ENCODE measurements at places on chromosomes 1 and 21.

DNA sequence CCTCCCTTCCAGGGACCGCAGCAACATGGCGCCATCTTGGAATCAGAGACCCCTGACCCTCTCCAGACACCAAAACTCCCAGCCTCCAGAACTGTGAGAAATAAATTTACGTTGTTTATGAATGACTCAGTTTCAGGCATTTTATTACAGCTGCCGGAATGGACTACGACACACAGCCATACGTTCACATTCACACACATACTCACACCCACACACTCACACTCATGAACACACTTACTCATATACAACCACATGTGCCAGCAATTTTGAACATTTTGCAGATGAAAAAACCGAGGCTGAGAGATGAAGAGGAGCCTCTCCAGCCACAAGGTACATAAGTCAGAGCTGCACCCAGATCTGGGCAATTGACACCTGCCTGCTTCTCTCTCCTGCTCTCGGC, 151.0 kb upstream of the RAB4A start:
- DNase-seq = no peak

GRCh38 chr1:101259744-101260148, 22.9 kb downstream of the S1PR1 start:
- no peak for DNase-seq

GRCh38 chr1:18884727-18885126, 17.6 kb downstream of the ALDH4A1 start:
- DNase-seq = no peak

DNA sequence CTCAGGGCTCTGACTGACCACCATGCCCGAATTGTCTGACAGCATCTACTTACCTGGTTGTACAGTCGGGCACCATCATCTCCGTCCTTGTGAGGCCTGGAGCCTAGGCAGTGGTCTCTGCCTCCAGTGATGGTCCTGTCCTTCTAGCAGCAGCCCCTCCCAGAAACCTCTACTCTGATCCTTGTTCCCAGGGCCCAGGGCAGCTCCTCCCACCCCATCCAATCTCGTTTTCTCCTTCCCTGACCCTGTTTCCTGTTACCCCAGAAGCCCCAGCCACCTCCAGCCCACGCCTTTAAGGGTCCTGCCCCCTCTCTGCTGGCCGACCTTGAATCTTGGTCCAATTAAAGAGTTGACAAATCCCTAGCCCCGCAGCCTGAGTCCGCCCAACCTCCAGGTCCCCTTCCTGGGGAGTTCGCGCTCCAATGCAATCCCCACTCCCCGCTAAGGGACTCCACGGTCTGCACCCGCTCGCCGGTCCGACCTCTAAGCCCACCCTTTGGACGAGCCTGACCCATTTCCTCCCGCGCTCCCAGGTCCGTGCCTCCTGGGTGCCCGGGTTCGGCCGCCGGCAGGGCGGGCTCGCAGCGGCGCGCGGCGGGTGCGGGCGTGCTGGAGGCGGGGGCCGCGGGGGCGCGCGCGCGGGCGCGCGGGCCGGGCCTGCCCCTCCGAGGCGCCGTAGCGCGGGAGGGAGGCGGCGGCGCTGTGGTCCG, at the start of gene B4GALT2:
Gene B4GALT2 (plus strand): TSS at position 660 of the 710 bp plus-strand sequence. CDS start 1,951 bp downstream, outside the sequence.
- no peak for DNase-seq

GRCh38 chr1:4032571-4032970, 132.5 kb upstream of the C1orf174 start:
- no peak for DNase-seq

DNA sequence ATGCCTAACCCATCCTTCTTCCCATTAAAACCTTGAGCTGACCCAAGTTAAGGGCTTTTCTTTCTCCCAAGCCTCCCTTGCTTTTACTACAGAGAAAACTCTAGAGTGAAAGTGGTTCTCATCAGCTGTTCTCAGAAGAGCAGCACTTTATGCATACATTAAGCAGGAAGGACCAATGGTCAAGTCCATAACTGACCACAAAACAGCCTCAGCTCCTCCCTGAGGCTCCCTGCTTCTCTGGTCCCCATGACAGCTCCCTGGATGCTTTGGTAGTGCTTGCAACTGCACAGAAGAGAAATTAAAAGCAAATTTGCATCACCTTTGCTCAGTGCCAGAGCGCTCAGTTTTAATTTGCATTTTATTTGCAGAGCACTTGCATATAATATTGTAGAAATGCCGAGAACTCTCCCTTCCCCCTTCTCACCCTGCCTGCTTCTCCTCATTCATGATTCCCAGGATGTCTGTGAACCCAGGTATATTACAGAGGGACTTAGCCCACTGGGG, 56.1 kb downstream of the LMX1A start:
- DNase-seq = no peak

- no peak for DNase-seq
Measured at GRCh38 chr21:34046917-34047316, 26.5 kb upstream of the MRPS6 start.

GRCh38 chr1:56356376-56356990, 222.9 kb downstream of the PLPP3 start:
- DNase-seq = no peak

DNA sequence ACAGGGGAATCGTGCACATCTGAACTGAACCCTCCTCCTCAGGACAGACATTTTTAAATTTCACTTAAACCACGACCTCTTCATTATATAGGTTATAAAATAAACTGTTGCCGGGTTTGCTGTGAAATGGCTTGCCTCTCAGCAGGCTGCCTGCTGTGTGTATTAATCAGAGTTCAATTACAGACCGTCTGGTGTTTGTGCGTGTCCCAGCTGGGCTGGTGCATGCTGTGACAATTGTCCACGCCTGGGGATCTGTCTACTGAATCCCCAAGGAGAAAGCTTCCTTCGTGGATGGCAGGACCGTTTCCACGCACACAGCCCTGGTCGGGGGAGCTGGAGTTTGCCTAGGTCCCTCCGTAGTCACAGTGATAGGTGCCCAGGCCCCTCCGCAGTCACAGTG, 13.4 kb upstream of the AGPAT3 start:
- no peak for DNase-seq

DNA sequence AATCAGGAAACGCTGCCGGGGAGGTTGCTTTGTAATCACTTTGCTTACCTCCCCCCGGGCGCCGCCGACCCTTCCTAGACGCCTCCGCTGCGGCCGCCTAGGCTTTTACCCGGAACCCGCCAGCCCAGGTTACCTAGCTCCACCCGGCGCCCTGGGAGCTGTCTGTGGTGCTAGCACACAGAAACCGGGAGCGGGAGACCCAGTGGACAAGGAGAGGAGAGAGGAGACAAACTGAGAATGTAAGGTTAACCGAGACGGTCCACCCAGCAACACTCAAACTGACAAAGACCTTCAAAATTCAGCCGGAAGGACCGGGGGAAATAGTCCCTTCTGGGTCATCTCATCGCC, 9.8 kb downstream of the BARHL2 start:
- no peak for DNase-seq

- DNase-seq = no peak
Measured at GRCh38 chr1:231814021-231814420, 187.4 kb downstream of the DISC1 start.

DNA sequence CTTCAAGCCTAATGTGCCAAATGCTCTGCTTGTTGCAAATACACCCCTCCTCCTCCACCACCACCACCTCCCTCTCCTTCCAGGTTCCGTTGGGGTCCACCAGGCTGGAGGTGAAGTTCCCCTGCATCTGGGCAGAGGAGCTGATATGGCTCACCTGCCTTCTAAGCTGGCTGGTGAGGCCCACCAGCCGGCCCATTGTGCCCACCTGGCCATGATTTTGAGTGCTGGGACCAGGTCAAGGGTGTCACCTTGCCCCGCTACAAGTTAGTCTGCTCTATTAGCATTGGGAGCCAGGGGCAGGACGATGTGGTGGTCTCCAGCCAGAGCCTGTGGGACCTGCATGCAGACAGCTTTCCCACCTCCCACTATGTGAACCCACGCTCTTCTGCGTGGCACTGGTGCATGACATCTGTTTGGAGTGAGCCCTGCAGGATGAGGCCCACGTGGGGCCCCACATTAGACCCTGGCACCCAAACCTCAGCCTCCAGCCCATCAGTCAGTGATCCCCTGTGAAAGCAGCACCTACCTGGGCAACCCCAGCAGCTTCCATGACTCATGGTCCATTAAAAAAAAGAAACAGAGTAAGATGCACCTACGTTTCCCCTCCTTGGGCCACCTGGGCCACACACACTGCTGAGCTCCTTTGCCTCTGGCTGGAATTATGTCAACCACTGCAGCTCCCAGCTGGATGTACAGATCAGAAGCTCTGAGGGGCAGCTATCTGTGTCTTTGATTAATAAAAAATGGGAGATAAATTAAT, 15.6 kb upstream of the CDCP2 start:
- DNase-seq = no peak

- DNase-seq = no peak
Measured at GRCh38 chr1:234970731-234971476, 157.7 kb downstream of the TOMM20 start.

DNA sequence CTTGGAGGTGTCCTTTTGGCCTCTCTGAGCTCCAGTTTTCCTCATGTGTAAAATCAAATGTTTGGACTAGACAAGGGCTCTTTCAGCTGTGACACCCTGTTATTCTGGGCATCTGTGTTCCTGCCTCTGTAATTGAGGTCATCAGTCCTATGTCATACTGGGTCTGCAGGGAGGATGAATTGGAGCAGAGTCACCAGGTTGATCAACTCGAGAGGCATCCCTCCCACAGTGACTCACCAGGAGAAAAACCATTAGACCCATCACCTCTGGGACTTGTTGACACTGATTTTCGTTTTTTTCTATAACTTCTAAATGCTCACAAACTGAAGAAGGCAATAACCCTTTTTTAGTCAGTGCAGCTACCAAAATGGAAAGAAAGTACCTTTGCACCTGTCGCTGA, 82.2 kb downstream of the ST6GALNAC5 start:
- no peak for DNase-seq

GRCh38 chr1:119865627-119866026, 30.7 kb downstream of the ADAM30 start:
- DNase-seq = no peak

DNA sequence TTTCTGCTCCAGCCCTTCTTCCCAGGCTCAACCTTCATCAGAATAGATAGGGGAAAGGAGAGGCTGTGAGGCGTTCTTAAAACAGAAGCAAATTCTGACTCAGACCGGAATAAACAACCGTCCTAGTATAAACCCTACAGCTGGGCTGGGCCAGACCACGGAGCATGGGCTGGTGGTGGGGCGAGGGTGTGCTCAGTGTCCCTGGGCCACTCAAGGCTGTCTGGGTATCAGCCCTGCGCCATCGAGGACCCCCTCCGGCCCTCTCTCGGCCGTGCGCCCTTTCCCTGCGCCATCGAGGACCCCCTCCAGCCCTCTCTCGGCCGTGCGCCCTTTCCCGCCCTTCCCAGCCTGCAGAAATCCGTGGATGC, 36.0 kb downstream of the CAPN2 start:
- DNase-seq = no peak

GRCh38 chr1:188096521-188096920, 1267.8 kb downstream of the PLA2G4A start:
- no peak for DNase-seq

DNA sequence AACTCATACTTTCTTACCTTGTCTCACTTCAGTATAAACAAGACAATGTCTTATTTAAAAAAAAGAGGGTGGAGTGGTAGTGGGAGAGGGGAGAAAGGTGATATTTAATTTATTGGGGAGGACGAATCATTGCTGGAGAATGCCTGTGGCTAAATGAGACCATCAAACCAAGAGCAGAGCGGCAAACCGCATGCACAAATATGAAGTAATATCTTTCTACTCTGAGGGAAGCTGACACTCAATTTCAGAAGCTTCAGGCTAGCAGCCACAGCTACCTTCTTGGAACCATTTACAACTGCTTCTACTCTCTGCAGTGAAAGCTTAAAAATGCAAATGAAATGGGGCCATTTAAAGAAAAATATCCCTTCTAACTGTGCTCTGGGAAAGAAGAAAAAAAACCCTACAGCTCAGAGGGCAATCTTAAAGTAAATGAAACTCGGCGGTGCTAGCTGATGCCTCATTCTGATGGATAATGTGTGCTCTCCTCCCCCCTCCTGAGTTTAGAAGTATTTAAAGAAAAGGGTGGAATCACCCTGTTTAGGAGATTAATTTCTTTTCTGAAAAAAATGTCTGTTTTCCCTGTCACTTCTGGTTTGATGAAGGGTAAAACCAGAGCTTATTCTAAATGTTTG, 178.2 kb upstream of the CAMK1G start:
- no peak for DNase-seq

- no peak for DNase-seq
Measured at GRCh38 chr1:96281491-96281890, 440.1 kb upstream of the PTBP2 start.

GRCh38 chr1:56808410-56808809, 10.8 kb downstream of the FYB2 start:
- DNase-seq = no peak

GRCh38 chr1:8002329-8002910, 23.7 kb downstream of the ERRFI1 start:
- no peak for DNase-seq

DNA sequence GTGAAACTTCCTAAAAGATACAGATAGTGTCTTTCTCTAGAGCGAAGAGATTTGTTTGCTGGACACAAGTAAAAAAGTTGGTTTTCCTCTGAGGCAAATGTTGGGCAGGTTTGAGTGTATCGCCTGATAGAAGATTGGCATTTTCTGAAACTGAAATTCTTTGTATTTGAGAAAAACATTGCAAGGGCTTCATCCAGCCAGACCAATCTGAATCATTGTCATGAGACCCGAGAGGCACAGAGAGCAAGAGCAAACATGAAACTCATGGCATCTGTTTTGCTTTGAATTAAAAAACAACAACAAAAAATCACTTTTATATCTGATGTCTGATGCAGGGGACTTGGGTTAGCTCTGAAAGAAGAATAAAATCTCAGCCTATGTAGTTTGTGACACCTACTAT, 379.3 kb upstream of the NCAM2 start:
- DNase-seq = no peak

DNA sequence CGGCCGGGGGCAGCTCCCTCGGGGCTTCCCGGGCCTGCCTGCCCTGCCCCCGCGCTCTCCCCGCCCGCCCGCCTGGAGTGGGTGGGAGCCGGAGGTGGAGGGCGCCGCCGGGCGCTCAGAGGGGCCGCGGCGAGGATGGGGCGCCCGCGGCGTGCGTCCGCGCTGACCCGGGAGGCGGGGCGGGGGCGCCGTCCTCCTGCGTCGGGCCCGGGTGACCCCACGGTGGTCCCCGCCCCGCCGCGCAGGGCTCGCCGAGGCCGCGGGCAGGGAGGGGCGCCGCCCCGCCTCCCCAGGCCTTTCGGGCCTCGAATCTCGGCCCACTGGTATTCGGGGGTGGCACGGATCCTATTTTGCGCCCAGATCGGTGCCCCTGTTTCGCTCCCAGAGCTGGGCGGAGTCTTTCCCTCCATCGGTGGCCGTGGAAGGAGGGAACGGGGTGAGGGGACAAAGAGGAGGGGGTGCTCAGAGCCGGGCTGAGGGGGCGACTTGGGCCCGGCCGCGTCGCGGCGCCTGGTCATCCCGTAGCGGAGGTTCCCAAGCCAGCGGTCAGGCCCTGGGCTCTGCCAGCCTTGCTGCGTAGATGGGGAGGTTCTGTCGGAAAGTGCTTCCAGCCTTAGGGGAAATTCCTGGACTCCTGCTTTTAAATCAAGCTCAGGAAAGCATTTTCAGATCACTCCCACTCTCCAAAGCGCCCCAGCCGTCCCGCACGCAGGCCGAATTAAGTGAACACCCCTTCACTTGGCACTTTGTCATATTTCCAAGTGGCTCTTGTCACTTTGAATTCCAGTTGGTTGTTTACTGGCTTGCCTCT, 545 bp downstream of the PATJ start:
- no peak for DNase-seq

- DNase-seq = no peak
Measured at GRCh38 chr1:154864189-154864975, 5.7 kb downstream of the KCNN3 start.

- DNase-seq = no peak
Measured at GRCh38 chr21:43726686-43727518, 8.0 kb downstream of the PDXK start.

Data from NCI-H187 treated with DMSO at 0.1 percent for 48 hours (cell line).